ENCODE measurements at places on chromosomes 16 and 17.

DNA sequence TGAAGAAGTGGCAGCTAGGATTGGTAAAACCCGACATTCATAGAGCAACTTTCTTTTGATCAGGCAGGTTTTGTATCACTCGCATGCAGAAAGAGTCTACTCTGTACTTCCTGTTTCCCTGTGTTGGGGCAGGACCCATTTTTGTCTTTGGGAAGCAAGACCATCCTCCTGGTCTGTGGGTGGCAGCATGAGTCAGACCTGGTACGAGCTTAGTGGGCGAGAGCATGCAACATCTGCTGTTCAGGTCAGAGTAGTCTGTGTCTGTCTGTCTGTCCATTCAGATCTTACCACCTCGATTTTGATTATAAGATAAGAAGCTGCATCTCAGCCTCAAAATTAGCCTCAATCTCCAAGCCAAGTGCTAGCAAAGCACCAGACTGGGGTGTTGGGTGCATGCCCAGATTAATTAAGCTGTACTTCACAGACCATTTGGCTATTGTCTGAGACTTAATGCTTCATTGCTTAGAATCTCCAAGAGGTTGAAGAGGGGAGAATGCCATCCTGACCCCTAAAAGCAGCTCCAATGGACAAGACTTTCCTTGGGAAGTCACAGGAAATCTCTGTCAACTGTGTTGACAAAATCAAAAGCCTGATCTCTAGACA lies 110.9 kb downstream of the XYLT1 start:
- DNase-seq, result no peak

- no peak for DNase-seq
These were observed 67.4 kb downstream of the KANSL1 start for GRCh38 chr17:46125831-46126230.

DNA sequence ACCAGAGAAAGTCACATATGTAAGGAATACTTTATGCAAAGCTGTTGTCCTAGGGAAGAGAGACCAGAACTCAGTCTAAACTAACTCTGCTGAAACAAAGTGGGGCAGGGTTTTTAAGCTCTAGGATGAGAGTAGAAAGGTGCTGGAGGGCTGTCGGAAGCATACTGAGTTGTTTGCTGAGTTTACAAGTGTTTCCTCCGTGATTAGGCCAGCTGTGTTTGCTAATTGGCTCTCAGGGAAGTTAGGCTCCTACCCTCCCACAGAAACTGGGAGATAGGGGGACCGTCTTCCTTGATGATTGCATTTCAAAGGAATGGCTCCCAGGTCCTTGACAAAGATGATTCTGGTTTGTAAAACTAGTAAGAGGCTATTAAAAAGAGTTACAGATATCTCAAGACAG lies 24.4 kb upstream of the CRYM start:
- no peak for DNase-seq

DNA sequence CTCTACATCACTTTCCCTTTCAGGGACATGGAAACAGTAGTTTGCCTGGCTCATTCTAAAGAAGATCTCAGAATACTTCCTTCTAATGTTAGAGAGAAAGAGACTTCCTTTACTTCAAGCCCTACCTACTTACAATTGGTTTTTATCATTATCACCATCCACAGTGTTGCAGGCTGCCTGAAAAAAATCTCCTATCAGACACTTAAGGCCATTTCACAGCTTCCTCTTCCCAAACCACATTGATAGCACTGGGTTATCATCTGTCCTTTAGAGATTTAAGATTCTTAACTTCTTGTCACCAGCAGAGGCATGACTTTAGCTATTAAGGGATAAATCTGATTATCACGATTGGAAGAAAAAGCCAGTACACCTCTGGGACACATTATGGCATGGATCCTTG lies 178.5 kb upstream of the TBX2 start:
- no peak for DNase-seq
